DMS79 (cell line): ENCODE measurements at places on chromosomes 5 and 9.

- no peak for DNase-seq
These were observed 26.7 kb downstream of the FOXI1 start for GRCh38 chr5:170132269-170132975.

- no peak for DNase-seq
These were observed 221.6 kb downstream of the CACNA1B start for GRCh38 chr9:138098908-138099791.

DNA sequence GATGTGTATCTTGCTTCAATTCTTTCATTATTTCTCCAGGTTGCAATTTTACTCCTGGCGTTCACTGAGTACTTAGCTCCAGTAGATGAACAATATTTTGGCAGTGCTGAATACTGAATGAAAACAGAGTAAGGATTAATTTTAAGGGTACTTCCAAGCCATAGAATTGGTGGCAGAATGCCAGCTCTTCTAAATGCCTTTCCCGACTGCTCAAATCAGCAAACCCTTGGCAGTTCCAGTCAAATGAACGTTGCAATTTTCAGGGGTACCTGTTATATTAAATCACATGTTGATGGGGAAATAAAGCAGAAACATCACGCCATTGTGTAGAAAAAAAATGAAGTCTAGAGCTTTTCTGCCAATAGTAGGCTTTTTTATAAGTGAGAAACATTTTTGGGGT lies 282.4 kb upstream of the RPS23 start:
- DNase-seq = peak; percentile 44

GRCh38 chr9:93200989-93201334 lies 17.0 kb downstream of the WNK2 start:
- no peak for DNase-seq

GRCh38 chr5:152397581-152397980 lies 7.5 kb downstream of the NMUR2 start:
- no peak for DNase-seq

DNA sequence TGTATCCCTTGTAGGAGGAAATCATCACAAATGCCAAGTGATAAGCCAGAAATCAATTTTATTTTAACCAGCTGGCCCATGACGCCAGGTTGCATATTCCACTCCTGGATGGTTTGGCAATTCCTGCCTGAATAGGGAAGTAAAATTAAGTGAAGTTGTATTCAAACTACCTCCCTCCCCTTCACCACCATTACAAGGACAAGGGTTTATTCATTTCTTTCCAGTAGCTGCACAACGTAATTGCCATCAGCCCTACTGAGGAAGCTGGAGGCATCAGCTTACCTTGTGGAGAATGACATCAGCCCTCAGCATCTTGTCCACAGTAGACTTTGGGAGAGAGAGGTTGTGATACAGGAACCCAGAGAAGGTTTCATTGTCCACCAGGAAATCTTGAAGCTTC lies 66.6 kb downstream of the ABCA1 start:
- no peak for DNase-seq

DNA sequence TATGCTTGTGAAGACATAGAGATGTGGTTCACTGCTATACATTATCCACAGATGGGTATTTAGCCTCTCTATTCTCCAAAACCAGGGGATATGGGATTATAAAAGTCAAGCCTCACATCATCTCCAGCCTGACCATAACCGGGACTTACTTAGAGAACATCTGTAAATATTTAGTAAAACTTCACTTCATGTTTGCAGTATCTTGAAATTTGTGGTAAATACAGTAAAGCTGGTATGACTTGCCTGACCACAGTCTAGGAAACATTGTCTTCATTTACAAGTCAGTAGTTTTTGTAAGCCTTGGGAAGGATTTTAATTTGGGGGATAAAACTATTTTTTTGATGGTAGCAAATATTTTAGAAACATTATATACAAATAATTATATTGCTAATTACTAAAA lies 64.2 kb downstream of the MAST4 start:
- DNase-seq = no peak

GRCh38 chr5:35081134-35081533 lies 33.4 kb upstream of the AGXT2 start:
- no peak for DNase-seq

- DNase-seq = no peak
These were observed 79.6 kb downstream of the CSNK1A1 start for GRCh38 chr5:149471406-149472183.

- DNase-seq = no peak
These were observed 12.6 kb upstream of the C5orf58 start for GRCh38 chr5:170220191-170220590.
